Type B pancreatic cell (in vitro differentiated cells): ENCODE measurements at places on chromosomes 11 and 22. TPM values are rescaled to one million over a fixed set of nuclear protein-coding genes. Genes with fewer than 3 reads are reported as not detected.

DNA sequence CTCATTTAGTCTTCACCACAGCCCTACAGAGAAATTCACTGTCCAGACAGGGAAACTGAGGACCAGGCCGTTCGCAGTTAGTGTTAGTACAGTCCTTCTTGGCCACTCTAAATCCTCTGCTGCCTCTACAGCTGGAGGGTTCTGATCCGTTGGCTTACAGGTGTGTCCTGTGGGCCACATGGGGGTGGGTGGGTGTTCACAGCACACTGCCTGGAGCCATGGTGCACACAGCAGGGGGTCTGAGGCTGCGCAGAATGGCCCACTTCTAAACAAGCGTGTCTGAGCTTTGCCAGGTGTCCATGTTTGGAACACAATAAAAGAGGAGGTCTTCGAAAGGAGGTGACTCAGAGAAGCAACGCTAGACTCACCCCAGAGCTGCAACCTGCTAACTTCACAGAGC, 249.0 kb downstream of the ST3GAL4 start:
- DNase-seq, result no peak

GRCh38 chr11:47328449-47329390, 23.8 kb downstream of the MYBPC3 start:
- no peak for DNase-seq

- DNase-seq, result no peak
Measured at GRCh38 chr11:11420191-11420898, 67.3 kb upstream of the CSNK2A3 start.

DNA sequence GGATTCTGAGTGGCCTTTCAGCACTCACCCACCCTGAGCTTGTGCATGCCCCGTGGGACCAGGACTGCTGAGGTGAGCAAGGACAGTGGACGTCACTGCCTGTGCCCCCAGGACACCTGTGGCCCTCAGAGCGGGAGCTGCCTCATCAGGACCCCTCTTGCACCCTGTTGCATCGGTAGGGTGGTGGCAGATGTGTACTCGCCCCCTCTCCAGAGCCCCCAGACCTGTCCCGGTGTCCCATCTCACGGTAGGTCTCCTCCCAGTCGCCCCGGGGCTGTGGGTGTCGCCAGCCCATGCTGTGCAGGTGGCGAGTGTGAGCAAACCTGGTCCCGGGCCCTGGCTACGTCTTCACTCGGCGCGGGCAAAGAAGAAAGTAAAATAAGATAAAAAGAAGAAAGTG, 374.2 kb downstream of the TBC1D22A start:
- no peak for DNase-seq

GRCh38 chr11:95442531-95443050, 211.6 kb upstream of the SESN3 start:
- no peak for DNase-seq

GRCh38 chr11:74319139-74319816, 7.8 kb upstream of the P4HA3 start:
- no peak for DNase-seq

DNA sequence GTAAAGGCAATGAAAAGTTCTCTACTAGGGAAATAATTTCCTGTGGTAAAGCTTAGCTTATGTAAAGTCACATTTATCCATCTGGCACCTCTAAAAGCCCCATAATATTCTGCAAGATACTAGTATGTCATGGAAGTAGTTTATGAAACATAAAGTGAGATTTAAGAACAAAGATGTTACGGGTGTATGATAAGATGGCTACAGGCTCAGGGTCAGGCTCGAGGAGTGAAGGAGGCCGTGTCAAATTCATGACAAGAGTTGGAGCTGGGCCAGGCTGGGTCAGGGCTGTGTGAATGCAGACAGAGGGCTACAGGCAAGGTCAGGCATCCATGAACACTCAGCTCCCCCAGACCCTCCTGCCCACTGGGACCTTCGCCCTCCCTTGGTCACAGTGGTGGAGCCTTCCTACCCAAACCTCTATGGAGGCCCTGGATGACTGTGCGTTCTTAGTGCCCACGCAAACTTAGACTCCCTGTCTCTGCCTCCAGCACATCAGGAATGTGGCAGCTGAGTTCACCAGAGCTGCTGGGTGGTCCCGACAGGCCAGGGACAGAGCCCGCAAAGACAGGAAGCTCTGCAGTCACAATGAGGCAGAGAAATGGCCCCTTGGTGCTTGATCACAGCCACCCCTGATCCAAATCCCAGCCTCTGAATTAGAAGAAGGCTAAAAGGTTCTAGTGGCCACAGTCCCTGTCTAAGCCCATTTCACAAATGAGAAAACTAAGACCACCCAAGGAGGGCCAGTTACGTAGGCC, 14.8 kb downstream of the IGLL5 start:
- DNase-seq, result no peak

- DNase-seq, result no peak
Measured at GRCh38 chr11:111846636-111847035, 24.7 kb downstream of the ALG9 start.

DNA sequence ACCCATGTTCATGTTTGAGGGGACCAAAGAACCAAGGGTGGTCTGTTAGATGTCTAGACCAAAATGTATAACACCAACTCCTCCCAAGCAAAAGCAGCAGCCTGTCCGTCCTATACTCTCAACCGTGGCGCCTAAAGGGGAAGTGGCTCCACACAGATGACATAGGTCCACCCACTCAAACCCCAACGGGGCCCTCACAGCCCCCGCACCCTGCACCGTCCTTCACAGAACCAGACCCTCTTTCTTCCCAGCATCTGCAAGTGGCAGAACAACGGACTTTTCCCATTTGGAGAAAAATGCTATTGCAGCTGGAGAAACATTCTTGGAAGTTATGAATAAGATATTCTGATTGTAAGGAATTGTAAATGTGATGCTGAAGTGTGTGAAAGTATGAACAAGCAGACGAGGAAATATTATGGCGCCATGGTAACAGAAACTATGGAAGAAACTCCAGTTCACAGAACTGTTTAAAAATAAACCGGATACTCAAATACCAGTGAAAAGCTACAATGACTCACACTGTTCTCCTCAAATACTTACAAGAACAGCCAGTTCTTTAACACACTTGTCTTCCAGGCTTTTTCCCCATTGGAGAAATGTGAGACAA, 76.5 kb upstream of the ARFGAP3 start:
- no peak for DNase-seq

DNA sequence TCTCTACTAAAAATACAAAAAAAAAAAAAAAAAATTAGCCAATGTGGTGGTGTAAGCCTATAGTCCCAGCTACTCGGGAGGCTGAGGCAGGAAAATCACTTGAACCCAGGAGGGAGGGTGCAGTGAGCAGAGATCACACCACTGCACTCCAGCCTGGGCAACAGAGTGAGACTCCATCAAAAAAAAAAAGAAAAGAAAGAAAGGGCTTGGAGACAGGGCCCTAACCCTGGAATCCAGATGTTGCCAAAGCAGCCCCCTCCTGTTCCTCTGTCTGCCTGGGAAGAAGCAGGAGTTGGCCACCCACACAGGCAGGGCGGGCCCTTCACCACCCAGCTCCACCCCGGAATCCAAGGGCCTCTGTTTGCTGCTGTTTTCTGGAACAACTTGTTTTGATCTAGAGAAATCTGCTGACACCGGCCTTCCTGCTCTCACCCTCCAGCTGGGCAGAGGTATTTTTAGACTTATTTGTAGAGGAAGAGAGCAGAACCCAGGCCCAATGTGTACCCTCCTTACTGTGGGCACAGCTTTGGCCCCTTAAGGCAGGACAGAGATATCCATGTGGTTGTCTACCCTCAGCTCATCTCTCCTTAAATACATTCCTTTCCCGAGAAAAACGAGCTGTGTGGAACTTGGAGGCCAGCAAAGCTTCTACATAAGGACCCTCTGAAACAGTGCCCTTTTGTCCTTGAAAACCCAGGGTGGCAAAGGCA, 2.7 kb upstream of the NEAT1 start:
- DNase-seq, result no peak

DNA sequence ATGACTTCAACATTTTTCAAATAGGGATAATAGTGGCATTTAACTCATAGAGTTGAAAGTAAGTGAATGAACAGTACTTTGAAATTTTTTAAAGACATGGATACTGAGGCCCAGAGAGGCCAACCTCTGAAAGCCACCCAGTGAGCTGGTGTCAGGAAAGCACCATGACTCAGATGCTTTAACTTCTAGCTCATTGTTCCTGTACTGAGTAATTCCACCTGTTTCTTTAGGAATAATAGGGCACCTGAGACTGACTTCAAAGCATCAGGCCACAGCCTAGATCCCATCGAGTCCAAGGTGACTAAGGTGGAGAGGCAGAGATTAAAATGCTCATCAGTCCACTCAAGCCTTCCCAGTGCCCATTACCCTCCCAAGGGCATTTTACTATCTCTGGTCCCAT, 491.8 kb upstream of the TENM4 start:
- no peak for DNase-seq

DNA sequence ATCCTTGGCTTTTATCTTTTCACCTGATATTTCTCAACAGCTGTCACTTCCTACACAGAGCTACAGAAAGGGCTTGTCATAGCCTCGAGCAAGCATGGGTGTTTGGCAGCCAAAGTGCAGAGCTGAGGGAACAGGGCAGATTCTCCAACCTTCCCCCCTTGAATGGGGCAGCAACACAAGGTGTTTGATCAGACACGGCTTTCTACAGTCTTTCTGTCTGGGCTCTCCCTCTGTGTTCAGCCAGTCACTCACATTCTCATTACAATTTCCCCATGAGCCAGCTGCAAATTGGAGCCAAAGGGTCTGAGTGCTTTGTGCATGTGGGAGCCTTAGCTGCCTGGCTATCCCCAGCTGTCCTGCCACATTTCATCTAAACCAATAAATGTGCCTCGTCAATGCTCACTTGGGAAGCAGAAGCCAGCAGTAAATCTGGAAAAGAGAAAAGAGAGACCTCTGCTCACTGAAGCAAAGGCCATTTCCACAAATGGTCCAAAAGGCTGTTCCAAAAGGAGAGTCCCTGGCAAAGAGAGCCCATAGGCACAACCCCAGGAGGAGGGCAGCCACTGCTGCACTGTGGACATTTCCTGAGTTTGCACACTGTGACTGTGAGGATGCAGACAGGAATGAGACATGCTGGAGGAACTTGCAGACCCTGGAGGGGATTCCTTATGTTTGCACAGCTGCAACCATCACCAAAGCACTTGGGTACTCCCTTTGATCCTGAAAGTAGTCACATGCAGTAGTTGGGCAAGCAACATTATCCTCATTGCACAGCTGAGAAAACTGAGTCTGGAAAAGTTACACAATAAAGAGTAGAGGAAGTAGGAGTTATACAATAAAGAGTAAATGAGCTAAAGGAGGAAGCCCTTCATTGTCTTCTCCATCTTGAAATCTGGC, 186.8 kb downstream of the FAM181B start:
- no peak for DNase-seq

GRCh38 chr22:35818897-35819296, 101.2 kb downstream of the APOL5 start:
- DNase-seq, result no peak

DNA sequence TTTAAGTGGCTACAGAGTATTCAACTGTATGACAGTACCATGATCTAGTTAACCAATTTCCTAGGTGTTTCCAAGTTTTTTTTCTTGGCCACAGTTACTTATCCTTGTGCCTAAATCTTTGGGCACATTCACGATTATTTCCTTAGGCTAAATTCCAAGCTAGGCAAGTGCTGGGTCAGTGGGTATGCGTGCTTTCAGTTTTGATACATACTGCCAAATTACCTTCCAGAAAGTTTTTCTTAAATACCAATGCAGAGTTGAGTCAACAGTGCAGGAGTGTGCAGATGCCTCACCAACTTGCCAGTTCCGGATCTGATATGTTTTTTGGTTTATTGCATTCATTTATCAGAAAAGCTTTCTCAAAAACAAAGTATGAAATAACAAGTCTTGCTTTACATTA, 67.9 kb upstream of the OR4B1 start:
- DNase-seq, result no peak

BDNF gene
- total RNA-seq, result 3.6 and 5.5 TPM in 2 replicates

ANO9 gene
- 25.3 and 66.6 TPM in 2 replicates for total RNA-seq

ME3 gene
- total RNA-seq, result 6.5 and 9.7 TPM in 2 replicates

MPPED1 gene
- total RNA-seq, result 0.83 and 1.2 TPM in 2 replicates

TMEM121B gene
- total RNA-seq, result 2.9 TPM in 2 replicates
